ENCODE measurements at places on chromosomes 6 and 20.
A peak's percentile ranks its signal among the peaks of the same experiment; 100 is the strongest.

- no peak for DNase-seq
Observed at GRCh38 chr6:168101590-168102314, 22.7 kb upstream of the FRMD1 start.

DNA sequence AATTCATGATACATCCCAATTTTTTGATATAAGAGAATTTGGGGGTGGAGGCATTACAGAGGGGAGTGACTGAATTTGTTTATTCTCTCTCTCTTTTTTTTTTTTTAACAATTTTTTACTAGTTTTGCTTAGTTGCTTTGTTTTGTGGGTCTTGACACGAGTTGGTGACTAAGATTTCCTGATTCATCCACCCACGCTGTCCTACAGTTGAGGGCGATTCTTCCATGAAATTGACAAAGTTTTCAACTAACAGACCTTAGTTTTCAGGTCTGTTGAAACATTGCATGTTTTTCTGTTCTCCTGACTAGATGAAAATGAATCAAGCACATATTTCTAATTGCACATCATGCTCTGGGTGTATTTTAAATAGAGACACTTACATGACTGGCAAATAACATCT, 613.8 kb downstream of the TFAP2B start:
- no peak for DNase-seq

DNA sequence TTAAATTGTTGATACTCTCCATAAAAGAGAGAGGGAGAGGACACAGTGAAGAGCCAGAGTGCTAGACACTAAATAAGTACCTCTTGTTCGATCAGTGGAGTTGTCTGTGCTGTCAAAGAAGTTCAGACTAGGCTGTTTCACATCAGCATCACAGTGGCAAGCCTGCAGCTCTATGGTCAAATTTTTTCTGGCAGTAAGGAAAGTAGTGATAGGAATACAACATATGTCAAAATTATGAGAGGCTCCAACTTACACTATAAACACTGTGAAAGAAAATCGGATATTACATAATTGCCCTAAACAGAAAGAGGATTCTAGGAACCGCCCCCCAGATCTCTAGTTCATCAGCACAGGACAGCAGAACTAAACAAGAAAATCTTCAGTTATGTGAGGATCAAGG, 23.1 kb downstream of the DNAH8 start:
- no peak for DNase-seq

- DNase-seq, result no peak
Observed at GRCh38 chr6:6912817-6913744, 194.7 kb upstream of the RREB1 start.

GRCh38 chr20:22408521-22409402, 175.6 kb downstream of the FOXA2 start:
- no peak for DNase-seq

DNA sequence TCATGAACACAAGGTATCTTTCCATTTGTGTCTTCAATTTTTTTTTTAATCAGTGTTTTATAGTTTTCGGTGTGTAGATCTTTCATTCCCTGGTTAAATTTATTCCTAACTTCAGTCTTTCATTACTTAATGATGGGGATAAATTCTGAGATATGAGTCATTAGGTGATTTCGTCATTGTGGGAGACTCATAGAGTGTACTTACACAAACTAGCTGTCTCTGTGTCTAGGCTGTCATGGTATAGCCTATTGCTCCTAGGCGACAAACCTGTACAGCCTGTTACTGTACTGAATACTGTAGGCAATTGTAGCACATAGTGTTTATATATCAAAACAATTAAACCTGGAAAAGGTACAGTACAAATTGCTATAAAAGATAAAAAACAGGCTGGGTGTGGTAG, 42.1 kb downstream of the SMAP1 start:
- peak; percentile 30 for DNase-seq

DNA sequence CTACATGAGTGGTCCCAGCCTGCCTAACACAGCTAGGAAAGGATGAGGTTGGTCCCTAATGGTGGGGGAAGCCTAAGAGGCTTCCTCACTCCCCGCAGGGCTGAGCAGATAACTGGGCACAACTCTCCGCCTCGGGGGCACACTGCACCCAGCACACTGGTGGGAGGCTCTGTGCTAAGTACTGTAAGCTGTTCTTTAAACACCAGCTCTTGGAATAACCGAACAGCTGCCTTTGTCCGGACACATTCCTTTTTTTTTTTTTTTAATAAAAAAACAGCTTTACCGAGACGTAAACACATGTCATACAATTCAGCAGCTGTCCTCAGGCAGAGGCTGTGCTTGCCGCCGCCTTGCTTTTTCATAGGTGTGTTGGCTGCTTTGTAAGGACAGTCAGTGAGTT, 6.9 kb downstream of the PSMG4 start:
- no peak for DNase-seq

DNA sequence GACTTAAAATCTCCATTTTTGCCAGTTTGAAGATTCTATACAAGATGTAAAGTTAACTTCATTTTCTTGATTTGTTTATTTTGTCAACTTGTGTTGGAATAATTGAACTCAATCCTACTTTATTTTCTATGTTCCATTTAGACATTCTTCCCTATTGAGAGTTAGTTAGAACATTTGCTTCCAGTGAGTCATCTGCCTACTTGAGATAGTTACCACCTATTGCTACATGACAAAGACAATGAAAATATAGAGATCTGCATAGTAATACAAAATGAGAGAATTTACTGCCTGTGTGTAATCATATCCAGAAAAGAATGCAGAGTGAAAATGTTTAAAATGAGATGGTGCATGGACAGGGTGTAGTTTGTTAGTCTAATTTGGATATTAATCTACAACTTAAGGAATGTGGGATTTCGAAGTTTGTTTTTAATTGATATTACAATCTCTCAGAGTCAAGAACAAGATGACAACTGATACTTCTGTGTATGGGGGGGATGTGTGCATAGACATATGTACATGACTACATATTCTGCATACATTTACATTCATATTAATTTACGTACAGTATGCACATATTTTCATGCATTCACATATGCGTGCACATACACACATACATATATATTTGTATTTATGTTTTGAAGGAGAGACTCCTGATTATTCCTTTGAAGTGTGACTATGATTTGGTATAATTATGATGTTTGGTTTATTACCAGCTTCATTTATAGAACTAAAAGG, 420.1 kb downstream of the NKAIN2 start:
- DNase-seq, result peak; percentile 49

- DNase-seq, result no peak
Observed at GRCh38 chr6:44128020-44128917, 915 bp downstream of the TMEM63B start.

GRCh38 chr6:129844118-129844891, 16.8 kb downstream of the TMEM244 start:
- DNase-seq, result no peak

DNA sequence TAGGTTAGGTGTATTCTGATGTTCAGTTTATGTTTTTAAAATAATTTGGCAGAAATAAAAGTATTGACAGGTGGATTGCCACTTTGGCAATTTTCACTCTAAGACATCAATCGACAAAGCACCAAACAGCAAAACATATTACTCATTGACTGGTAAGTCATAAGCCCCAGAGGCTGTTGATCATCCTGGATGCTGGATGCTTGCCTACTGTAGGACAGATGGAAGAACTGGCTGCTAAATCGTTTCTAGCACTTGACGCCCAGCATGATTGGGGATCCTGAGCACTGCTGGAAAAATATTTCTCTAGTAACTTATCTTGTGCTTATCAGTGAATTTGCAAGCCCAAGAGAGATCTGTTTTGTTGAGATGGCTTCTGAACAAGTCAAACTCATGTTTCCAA, 1001.9 kb upstream of the FLRT3 start:
- DNase-seq, result no peak

DNA sequence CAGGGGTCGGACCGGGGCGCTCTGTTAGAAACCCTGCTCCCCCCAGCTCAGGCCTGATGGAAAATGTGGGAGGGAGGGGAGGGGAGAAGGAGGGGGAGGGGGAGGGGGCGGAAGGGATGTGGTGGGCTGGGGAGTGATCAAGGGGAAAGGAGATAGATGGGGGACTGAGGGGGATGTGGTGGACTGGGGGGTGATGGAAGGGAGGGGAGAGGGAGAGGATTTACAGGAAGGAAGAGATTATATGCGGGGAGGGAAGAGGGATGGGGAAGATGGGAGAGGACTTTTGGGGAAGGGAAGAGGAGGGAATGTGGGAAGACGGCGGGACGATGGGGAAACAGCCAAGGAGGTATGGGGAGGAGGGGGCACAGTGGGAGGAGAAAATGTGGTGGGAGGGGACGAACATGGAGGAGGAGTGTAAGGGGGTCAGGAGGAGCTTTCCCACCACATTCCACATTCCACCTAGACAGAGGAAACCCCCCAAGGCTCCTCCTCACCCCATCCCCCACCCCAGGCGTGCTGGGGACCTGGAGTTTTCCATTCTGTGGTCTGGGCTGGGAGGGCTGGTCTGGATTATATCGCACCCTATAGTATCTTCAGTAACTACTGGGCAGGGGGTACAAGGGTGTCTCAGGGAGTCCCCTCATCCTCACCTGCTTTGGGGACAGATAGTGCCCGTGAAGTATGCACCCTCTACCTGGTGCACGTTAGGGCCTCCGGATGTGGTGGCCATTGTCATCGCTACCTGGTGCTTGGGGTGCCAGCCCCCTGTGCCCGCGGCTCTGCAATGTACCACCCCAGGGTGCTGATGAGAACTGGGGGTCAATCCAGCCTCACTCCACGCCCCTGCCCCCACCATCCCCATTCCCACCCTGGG, 578 bp upstream of the PTGIS start:
- DNase-seq, result no peak

GRCh38 chr20:23152308-23152892, 66.3 kb upstream of the CD93 start:
- DNase-seq, result no peak

DNA sequence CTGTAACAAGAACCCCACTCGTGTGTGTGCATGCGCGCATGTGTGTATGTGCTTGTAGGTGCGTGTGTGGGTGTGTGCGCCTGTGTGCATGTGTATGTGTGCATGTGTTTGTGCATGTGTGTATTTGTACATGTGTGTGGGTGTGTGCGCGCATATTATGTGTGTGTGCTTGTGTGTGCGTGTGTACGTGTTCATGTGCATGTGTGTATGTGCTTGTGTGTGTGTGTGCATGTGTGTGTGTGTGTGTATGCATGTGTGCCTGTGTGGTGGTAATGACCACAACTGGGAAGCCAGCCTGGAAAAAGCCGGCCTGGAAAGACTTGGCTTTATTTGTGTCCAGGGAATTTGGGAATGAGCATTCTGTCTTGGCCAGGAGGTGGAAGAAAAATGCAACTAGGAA, 157.5 kb downstream of the PAX1 start:
- DNase-seq, result no peak

DNA sequence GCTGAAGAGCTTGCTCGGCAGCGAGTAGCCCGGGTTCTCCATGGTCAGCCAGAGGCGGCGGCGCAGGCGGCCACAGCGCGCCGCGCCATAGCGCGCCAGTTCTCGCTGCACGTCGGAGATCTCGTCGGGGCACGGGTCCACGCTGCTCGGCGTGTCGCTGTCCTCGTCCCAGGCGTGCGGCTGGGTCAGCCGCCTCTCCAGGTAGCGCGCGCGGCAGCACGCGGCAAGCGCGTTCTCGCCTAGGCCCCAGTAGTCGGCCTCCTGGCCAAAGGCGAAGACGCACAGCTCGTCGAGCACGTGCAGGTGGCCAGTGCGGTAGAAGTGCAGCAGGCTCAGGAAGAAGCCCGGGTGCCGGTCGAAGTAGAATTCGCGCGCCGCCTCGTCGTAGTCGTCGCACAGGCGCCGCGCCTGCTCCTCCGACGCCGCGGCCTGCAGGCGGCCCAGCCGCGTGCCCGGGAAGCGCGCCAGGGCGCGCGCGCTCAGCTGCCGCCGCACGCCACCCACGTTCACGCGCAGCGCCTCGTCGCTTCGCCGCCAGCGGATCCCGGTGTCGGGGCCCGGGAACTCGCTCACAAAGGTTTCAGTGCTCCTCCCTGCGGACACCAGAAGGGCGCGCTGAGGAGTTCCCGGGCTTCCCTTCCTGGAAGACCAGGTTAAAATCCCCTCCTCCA, 2.7 kb downstream of the KCNS1 start:
- no peak for DNase-seq

- DNase-seq, result no peak
Observed at GRCh38 chr6:79733388-79733787, 102.3 kb downstream of the SH3BGRL2 start.

DNA sequence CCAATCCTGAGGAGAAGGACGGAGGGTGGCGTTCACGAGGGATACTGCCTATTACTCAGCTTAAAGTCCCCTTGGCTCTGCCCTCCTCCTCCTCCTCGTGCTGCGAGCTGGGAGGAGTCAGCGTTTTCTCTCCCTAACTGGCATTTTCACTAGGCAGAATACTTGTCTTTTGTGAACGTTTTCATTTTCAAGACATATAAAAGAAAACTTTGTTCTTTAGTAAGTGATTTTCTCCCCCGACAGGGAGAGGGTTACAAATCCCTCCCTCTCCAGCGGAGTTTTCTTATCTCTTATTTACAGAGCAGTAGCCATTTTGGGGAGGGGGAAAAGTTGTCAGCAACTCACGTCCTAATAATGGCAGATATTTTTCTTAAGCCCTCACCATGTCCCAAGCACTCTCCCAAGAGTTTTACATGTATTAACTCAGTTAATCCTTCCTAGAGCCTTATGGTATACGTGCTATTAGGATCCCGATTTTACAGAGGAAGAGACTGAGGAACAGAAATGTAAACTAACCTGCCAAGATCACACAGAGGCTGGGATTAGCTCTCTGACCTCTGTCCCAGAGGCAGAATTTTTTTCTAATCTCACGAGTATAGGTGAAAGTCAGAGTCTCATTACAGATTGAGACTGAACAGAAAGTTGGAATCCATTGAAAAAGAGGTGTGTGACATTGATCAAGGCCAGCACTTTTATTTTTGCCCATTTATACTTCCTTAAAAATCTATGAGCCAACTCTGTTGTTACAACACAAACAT, 30.0 kb upstream of the ZNF217 start:
- DNase-seq, result peak; percentile 34

GRCh38 chr6:108383981-108384380, 89.1 kb downstream of the AFG1L start:
- no peak for DNase-seq

DNA sequence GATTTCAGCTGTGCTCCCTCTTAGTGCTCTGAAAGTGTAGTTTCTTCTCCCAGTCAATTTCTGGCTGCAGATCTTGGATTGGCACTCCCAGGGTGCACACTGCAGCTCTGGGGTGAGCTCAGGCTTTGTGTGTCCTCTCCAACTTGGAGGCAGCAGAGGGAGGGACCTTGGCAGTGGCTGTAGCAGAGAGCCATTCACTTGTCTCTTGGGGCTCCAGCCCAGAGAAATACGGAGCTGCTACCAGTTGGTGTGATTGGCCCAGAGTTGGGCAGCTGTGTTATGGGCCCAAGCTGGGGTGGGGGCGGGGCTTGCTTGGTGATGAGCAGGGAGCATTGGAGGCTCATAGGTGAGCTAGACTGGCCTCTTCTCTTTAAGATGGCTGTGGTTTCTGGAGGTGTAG, 65.9 kb downstream of the KLHL32 start:
- DNase-seq, result no peak

GRCh38 chr6:32107406-32107805, 1.7 kb downstream of the TNXB start:
- no peak for DNase-seq

- no peak for DNase-seq
Observed at GRCh38 chr20:58664883-58665282, 13.8 kb downstream of the STX16 start.

- DNase-seq, result no peak
Observed at GRCh38 chr20:38001981-38002380, 31.3 kb downstream of the TTI1 start.

GRCh38 chr6:145017516-145017915, 717.8 kb downstream of the EPM2A start:
- no peak for DNase-seq
